ENCODE measurements at places on chromosomes 4 and X.

DNA sequence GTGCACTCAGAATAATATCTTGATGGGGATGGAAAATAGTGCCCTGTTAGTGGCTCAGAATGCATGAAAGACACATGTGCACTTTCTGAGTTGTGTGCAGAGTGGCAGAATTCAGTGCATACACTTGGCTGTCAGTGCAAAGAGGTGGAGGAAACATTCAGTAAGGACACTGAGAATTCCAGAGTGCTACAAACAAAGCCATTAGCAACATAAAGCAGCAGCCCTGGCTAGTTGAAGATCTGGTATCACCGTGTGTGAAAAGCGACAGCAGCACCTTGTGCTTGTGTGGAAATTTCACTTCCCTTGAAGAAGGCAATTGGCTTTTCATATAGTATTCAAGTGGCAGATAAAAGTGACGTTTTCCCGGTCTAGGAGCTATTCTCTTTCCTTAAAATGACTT is 810.4 kb downstream of the TRIML1 start:
- DNase-seq = no peak

- DNase-seq = no peak
These were observed 669.9 kb upstream of the NR3C2 start for GRCh38 chr4:149112109-149112508.

GRCh38 chr4:31580843-31581242 is 860.7 kb downstream of the PCDH7 start:
- DNase-seq = no peak

DNA sequence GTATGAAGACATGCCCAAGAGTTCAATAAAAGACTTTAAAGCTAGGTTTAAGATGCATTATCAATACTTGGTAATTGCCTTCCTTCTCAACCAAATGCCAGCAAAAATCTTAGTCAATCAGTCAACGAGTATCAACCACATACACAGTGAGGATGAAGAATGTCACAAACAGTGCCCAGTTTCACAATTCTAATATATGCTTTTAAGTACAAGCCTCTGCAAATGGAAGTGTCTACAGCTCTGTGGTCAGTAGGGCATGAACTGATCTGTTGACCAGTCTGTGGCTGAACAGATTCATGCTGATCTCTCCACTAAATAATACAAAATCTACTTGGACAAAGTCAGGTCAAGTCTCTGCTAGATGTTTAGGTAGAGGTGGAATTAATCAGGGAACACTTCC is 27.9 kb downstream of the PPARGC1A start:
- no peak for DNase-seq

- no peak for DNase-seq
These were observed 9.4 kb upstream of the CDS1 start for GRCh38 chr4:84573385-84574068.

- no peak for DNase-seq
These were observed 11.2 kb downstream of the HNRNPD start for GRCh38 chr4:82362565-82362964.

DNA sequence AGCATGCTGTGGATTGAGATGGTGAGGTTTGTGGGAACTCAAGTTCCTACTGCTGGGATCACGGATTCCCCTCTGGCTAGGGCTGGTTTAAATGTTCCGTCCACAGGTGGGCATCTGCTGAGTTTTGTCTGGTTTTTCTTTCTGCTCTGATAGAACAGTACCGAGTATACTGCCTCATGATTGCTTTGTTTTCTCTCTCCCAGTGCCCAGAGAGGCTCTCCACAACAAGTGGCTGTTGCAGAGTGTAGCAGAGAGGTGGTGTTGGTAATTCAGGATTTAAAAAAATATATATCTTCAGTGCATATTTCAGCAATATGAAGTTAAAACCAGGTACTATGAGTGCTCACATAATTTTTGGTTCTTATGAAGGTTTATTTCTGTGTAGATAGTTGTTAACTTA is 213.7 kb downstream of the TEX13C start:
- no peak for DNase-seq

DNA sequence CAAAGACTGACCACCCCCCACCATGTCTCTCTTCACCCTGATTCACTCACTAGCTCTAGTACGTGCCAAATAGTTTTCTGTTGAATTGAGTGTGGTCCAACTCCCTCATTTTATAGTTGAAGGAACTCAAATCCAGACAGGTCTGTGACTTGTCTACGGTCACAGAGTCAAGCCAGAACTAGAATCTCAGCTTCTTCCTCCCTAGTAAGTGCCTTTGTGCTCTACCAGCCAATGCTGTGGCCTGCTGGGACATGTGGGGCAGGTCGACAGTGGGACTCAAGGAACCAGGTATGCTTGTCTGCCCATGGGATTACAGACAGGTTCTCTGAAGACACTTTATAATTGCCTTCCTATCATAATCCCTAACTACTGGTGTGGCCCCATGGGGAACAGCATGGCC is 108.6 kb upstream of the CPEB2 start:
- DNase-seq = no peak

- no peak for DNase-seq
These were observed 22.7 kb upstream of the RNF212 start for GRCh38 chr4:1136048-1136447.

- no peak for DNase-seq
These were observed 131.8 kb downstream of the BMPR1B start for GRCh38 chr4:94889523-94889922.

DNA sequence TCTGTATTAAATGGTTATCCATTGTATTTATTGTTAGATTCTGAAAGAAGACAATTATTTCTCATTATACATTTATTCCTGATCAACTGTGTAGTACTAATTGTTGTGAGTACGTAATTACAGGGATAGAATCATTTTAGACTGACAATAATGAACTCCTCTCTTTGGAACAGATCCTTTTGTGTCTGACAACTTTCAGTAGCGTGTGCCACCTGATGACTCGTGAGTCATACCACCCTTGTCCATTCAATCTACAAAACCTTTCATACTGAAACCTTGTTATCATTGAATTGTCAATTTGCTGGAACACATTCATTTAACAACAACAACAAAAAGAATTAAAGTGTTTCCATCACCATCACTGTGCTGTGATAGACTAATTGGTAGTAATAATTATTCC is 602.7 kb upstream of the PCDH7 start:
- no peak for DNase-seq

Measured in stimulated activated CD4-positive, alpha-beta T cell treated with anti-CD3 and anti-CD28 coated beads, TNF-alpha, amount 100 ng/mL, for 48 hours (primary cell).